ENCODE measurements at places on chromosomes 3 and 15.

DNA sequence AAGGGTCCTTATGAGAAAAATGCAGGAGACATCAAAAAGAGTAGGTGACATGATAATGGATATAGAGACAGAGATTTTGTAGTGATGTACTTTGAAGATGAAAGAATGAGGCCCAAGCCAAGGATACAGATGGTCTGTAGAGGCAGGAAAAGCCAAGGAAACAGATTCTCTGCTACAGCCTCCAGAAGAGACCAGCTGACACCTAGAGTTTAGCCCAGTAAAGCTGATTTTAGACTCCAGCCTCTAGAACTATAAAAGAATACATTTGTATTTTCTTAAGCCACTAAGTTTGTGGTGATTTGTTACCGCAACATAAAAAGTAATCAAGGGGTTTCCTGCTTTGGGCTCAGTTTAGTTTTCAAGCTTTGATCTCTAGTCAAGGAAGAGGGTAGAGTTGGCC is 64.8 kb downstream of the STRIT1 start:
- no peak for DNase-seq

- DNase-seq = no peak
These were observed at the start of gene GALNT15 for GRCh38 chr3:16174389-16174788. GALNT15 (plus strand) TSS chr3:16174680; CDS start chr3:16175152, 472 bp downstream.

GRCh38 chr15:51879555-51879954 is 50.1 kb downstream of the TMOD3 start:
- no peak for DNase-seq

- DNase-seq = no peak
These were observed 6.1 kb downstream of the ERICH6 start for GRCh38 chr3:150697646-150698045.

DNA sequence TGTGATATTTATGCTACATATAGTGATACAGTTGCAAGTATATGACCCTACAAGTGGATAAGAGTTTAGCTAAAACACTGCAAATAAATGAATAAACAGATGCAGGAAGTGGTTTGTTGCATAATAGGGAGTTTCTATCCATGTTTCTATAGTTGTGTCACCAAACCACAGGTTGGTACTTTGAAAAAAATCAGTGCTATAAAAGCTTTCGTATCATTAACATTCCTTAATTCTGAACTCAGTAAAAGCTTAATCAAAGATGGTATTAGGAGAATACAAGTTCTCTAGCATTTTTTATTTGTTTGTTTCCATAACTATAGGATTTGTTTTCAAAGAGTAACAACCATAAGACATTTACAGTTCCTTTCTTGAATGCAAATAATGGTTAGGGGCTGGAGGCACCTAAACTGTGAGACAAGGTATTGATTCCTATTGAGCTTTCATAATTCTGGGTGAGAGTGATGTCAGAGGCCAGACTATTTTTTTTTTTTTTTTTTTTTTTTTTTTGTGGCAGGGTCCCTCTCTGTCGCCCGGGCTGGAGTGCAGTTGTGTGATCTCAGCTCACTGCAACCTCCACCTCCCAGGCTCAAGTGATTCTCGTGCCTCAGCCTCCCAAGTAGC is 29.6 kb downstream of the CPOX start:
- no peak for DNase-seq

DNA sequence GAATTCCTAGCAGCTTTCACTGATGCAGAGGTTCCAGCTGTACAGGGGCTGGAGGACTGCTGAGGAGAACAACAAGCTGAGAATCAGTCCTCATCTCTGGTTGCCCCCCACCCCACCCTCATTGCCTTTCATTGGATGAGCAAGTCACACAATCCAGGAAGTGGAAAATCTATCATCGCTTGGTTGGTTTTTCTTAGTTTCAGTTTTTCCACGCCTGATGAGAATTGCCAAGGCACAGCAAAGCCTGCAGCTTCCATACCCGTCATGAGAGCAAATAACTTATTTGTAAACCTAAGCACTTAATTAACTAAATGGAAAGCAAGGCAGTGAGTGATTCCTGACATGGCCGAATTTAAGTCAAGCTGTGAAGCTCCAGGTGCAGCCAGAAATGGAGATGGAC is 21.4 kb upstream of the LIPC start:
- DNase-seq = peak; percentile 0

- DNase-seq = no peak
These were observed 491.8 kb downstream of the MECOM start for GRCh38 chr3:169171739-169172138.

DNA sequence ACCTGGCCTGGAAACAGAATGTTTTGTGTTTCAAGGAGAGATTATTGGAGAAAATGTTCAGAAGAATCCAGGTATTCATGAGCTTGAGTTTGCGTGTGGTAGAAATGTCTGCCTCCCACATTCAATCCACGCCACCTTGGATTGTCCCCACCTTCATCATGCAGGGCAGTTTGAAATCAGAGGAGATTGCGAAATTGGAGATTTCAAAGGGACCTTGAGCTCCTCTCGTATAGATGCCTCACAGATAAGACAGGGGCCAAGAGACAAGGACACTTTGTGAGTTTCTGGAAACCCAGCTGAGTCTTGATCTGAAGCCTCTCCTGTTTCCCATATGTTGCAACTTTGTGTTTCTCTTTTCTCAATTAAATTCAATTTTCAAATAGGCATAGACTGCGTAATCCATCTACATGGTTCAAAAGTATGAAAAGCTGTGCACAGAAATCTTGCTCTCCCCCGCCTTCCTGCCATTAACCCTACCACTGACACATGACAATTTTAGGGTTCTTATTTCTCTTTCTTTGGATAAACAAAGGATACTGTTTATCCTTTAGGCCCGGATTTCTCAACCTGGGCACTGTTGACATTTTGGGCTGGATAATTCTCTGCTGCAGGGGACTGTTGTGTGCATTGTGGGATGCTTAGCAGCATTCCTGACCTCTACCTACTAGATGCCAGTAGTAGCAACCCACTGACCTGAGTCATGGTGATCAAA is 53.8 kb downstream of the CMTM8 start:
- DNase-seq = no peak

DNA sequence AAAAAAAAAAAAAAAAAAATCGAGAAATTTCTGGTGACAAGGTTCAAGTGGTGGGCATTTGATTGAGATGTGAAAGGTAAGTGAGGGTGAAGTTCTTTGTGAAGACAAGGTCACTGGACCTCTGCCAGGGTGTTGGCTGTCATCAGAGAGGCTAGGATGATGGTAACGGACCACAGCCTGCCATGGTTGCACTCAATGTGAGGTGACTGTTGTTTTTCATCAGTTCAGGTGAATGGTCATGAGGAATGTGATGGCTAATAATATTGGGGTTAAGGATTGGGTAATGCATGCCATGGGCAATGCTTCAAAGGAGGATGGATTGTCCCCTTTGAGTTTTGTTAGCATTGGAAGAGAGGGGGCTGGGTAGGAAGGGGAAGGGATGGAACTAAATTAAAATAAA is 4.3 kb upstream of the ALPK3 start:
- DNase-seq = no peak
